ENCODE measurements at places on chromosomes 3 and 15.

- no peak for DNase-seq
Observed at GRCh38 chr3:42043099-42043813, 47.9 kb upstream of the TRAK1 start.

DNA sequence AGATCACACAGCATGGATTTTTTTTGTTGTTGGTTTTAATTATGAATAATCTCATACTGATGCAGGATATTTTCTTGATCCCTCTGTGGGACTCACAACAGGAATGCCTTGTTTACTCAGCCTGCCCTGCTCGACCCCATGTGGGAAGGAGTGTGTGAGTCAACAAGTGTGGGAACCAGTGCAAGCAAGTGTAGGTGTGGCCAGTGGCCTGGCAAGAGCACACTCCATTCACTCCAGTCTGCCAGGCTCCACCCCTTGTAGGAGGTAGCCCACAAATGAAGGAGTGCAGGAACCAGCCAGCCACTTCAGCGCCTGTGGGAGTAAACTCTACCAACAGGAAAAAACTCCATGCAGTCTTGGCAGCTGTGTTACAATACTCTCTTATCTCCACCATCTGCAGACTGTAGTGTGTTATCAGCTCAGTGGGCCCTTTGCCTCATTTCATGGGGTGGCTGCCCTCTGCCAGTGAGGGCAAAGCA lies 393.6 kb downstream of the OTOL1 start:
- no peak for DNase-seq

GRCh38 chr3:64140651-64141050 lies 84.6 kb downstream of the PRICKLE2 start:
- DNase-seq: no peak

GRCh38 chr3:13042715-13043271 lies 30.4 kb downstream of the IQSEC1 start:
- DNase-seq: no peak

- DNase-seq: no peak
Observed at GRCh38 chr15:31458596-31459399, 132.2 kb downstream of the KLF13 start.

- no peak for DNase-seq
Observed at GRCh38 chr3:197350446-197350845, 52.0 kb upstream of the DLG1 start.

- no peak for DNase-seq
Observed at GRCh38 chr15:78207641-78208340, 26.6 kb downstream of the ACSBG1 start.

GRCh38 chr3:40104441-40104840 lies 205.1 kb upstream of the EIF1B start:
- DNase-seq: no peak

DNA sequence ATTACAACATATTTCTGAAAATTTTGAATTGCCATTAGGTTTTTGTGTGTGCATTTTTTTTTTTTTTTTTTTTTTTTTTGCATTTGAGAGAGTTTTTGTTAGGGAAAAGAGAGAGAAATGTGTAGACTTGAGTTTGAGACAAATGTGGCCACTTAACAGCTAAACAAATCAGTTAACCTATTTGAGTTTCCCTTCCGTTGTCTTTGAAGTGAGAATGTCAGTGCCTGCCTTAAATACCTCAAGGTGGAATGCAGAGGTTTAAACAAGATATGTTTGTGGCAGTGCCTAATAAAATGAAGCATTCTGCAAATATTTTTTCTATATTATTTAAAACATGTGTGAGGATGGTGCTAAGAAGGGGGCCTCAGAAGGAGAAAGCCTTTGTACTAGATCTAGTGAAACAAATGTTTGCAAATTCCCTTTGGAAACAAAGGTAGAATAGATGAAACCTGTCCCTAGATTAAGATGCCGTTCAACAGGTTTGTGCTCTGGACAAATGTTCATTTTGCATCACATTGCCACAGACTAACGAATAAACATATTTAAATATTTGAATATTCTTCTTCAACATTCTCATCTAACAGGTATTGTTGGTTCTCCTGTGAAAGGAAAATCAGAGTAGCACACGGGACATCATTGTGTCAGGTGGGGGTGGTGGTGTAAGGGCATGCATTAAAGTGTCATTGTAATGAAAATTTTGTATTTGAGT lies 80.7 kb downstream of the SATB1 start:
- no peak for DNase-seq

GRCh38 chr15:66774001-66774814 lies 72.2 kb downstream of the SMAD6 start:
- peak; percentile 48 for DNase-seq

DNA sequence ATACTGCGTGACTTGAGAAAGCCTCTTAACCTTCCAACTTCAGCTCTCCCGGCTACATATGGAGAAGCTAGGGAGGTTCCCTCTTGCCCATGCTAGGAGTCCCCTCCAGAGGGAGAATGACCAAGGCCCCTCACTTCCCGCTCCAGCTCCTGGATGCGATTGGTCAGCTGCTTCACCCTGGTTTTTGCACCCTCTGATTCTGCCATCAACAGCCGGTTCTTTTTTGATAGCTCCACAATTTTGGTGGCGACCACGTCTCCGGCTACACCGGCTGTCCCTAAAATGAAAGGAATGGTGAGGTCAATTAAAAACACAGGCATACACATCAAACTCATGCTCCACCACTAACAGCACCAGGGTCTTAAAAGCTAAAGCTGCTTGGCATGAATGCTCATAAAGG lies 20.6 kb downstream of the CCDC13 start:
- no peak for DNase-seq

GRCh38 chr3:149090907-149091306 lies 4.6 kb upstream of the HLTF start:
- DNase-seq: no peak

DNA sequence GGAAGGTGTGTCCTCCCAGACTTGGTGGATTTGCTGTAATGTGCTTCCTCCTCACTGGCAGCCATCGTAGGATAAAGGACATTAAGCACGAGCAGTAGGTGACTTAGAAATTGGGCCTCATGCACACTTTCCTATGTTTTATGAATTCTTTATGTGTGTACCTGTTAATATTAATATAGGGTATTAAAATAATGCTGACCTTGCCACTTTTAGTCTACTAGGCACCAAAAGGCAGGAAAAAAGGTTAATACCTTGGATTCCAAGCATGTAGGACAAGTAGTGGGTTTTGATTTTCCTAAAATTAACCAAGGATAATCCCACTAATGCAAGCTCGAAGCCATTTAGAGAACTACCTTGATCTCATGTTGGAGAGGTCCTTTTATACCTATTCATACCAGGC lies 55.9 kb downstream of the ADAMTSL3 start:
- DNase-seq: no peak

DNA sequence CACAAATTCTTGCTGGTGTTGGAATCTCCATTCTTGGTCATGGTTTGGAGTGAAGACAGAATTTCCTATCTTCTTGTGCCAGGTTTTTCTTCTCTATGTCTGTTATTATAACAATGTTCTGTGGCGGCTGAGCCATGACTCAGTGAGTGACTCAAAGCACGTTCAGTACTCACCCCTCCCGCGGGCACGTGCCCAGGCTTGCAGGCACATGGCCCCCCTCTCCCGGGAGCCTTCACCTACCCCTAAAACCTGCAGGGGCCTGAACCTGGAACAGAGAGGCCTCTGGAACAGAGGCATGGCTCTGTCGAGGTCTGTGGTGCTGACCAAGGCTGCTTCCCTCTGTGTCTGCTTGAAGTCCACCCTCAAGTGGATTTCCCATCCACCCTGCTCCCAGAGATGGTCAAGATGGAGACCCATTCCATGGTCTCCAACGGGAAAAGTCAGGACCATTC lies 27.6 kb downstream of the PLXNB1 start:
- DNase-seq: no peak

GRCh38 chr3:195247863-195248189 lies 23.1 kb downstream of the XXYLT1 start:
- no peak for DNase-seq

DNA sequence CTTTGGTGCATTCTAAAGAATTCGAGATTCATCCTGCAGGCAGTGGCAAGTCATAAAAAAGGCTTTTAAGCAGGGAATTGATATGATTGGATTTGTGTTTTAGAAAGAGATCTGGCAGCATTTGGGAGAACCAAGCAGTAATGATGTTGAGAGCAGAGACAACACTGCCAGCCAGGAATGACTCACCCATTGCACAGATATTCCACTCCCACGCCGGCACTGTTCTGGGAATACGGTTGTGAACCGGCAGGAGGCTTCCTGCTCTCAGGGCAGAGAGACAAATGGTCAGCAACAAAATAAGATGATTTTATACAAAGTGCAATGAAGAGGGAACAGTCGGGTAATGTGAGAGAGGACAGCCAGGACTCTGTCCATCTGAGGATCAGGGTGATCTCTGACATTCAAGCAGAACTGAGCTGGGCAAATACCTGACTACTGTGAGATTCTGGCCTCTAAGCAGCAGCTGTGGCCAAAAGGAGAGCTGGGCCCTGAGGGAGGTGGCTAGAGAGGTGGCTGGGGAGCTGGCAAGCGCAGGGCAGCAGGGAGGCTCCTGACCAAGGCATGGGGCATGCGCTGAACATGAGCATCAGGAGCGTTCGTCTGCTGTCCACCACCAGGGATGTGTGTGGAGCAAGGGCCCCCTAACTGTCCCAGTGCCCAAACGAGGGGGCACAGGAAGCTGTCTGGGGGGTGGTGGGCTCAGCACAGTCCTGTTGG lies 56.1 kb upstream of the PLXNA1 start:
- no peak for DNase-seq

- peak; percentile 27 for DNase-seq
Observed at GRCh38 chr15:65355173-65355987, 22.4 kb downstream of the IGDCC3 start.

GRCh38 chr15:73624530-73624929 lies 8.7 kb downstream of the NPTN start:
- DNase-seq: no peak

DNA sequence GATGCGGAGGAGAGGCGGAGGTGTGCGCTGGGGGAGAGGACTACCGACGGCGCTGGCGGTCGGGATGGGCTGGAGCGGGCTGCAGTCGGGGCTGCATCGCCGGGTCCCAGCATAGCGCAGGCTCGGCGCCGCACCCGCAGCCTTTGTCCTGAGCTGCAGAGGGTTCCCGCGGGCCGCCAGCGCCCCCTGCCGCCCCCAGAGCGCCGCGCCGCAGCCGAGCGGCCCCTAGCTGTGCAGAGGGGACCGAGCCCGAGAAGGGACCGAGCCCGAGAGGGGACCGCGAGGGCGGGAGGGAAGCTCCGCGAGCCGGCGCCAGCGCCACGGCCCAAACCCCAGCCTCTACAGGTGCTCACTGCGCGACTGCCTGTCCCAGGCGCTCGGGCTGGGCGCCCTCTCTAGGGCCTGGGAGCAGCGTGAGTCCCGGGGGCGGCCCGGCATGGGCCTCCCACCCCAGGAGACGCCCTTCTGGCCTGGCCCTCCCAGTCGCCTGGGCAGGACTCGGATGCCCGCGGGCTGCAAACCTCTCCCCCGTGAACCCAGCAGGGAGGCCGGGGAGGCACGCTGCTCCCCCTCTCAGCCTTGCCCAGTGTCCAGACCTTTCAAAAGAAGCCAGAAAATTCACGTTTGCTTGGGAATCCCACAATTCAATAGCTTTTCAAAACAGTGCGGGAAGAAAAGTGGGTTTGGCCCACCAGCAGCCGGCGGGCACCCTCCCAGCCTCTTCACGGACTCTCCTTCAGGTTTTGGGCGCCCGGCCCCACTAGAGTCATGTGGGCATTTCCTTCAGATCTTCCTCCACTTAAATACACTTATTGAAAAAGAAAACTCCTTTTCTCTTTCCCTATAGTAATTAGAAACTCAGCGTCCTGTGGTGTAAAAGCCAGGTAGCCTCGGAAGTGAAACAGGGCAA lies 134.7 kb downstream of the TPRA1 start:
- peak; percentile 19 for DNase-seq

DNA sequence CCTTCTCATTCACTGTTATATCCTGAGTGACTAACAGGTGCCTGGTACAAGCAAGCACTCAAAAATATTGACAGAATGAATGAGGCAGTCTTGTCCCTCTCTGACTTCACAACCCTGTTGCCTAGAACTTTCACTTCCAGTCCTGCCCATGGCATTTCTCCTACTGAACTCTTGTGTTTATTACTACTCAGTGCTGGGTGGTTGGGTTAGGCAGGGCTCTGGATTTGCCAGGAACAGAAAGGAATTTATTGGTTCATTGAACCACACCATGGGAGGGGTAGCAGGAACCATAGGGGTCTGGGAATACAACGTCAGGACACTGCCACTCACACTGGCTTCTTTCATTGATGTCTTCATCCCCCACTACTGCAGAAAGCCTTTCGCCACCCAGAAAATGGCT lies 41.9 kb upstream of the SEMA4B start:
- no peak for DNase-seq

GRCh38 chr15:93217343-93217742 lies 128.3 kb upstream of the RGMA start:
- no peak for DNase-seq

DNA sequence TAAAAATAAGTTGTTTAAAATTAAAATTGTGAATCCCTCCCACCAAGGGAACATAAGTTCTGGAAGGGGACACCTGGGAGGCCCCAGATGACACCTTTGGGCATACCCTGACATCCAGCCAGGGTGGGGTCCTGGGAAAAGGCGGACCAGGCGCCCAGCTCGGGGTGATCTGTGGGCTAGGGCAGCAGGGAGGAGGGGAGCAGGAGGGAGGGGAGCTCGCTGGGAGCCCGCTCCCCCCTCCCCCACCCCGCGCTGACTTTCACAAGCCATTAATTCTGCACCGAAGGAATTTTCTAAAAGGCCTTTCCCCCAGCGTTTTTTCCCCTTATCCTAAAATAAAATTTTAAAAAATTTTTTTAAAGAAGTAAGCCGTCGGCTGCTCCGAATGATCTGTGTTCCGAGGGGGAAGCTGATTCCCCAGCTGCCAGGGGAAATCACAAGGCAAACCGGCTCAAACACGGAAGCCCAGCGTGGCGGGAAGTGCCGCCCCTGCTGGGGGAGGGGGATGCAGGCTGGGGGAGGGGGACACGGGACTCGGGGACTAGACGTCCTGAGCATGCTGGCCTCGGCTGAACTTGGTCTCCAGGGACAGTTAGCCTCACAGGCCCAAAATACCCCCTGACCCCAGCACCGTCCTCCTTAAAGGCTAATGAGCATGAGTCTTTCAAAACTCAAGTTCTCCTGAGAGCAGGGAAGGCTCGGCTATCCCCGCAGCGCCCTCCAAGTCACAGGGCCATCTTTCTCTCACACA lies 13.9 kb downstream of the PLXND1 start:
- DNase-seq: no peak

GRCh38 chr3:169007145-169007544 lies 656.4 kb downstream of the MECOM start:
- no peak for DNase-seq

DNA sequence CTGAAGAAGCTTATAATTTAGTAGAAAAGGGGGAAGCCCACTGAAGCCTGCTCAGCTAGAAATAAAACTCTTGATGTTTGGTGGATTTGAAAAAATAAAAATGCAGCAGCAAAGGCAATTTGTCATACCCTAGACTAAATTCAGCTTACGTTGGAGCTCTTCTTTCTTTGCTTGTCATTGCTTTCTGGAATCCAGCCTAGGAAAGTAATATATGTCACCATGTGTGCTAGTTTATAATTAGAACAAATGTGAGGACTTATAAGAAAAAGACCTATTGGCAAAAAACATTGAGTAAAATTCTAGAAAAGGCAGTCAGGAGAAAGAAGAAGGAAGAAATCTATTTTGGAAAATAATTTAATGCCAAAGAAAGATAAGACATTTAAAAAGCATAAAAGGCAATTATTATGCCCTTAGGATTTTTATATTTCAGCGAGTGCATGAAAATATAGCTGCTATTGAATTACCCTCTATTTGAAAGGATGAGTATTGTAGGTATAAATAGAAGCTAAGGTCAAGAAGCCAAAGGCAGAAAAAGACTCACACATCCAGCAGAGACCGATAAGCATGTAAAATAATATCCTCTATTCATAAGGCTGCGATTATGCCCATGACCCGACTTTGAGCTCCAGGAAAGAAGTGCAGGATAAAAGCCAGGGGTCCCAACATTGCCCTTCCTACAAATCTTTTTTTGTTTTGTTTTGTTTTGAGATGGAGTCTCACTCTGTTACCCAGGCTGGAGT lies 10.6 kb upstream of the BTBD1 start:
- no peak for DNase-seq
